Stimulated activated CD4-positive, alpha-beta T cell treated with anti-CD3 and anti-CD28 coated beads, Interleukin-1b, Interleukin-23, amount 100 ng/mL, for 24 hours (primary cell): ENCODE measurements at places on chromosomes 16 and 17.

- DNase-seq = no peak
Measured at GRCh38 chr16:84348386-84348888, 19.9 kb upstream of the ATP2C2 start.

DNA sequence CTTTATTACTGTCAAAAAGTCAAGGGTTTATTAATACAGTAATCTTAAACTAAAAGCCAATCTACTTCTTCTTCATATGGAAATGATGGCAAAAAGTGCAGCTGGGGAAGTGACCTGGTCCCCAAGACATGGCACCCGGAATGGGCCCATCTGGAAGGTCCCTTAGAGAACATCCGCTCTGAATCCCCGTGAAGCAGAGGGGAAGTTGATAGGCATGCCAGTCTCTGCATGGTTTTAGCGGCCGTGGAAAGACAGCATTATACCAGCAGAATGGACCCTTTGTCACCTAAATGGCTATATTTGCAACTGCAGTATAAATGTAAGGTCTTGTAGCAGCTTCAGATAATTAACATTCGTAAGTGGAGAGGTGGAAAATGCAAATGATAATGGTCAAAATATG is 32.4 kb downstream of the COTL1 start:
- no peak for DNase-seq

- DNase-seq = no peak
Measured at GRCh38 chr16:78796221-78796866, 696.9 kb downstream of the WWOX start.

DNA sequence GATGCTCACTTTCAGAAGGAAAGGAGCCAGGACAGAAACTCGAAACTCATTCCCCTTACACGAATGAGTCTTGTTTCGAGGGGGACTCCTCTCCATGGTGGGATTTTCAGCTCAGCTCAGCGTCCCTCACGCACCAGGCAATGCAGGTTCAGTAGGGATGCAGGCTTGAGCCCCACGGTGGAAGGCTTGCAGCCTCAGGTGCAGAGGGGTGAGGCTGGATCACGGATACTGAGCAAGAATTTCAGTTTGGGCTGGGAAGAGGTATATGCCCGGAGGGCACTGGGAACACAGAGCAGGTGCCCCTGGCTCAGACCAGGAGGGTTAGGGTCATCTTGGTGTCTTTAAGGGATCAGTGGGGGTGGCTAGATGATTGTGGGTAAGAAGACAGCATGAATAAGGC is 344.9 kb upstream of the TNRC6C start:
- DNase-seq = no peak

DNA sequence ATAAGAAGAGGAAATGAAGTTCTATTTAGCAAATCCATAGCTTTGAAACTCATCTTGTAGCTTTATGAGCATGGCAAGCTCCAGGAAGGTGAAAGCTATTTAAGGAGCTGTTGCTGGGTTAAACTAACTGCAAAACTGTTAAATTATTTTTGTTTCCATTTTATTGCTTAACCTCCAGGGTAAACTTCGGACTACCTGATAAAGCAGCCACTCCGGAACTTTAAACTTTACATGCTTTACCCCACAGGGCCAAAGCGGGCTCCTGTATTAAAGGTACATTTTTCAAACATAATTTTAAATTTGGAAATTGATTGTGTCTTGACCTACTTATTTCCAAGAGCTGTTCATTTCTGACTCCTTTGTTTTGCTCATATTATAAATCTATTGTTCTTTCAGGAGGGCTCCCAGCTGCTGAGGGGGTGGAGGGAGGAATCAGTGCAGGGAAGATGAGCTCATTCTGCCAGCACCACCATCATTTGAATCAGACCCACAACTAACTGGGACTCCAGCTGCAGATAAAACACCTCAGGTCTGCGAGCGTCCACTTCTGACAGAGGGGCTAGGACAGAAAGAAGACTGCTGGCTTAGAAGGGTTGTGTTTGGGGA is 157.9 kb downstream of the IRX3 start:
- DNase-seq = no peak

GRCh38 chr17:83073389-83074063 is 5.9 kb upstream of the METRNL start:
- DNase-seq = no peak

DNA sequence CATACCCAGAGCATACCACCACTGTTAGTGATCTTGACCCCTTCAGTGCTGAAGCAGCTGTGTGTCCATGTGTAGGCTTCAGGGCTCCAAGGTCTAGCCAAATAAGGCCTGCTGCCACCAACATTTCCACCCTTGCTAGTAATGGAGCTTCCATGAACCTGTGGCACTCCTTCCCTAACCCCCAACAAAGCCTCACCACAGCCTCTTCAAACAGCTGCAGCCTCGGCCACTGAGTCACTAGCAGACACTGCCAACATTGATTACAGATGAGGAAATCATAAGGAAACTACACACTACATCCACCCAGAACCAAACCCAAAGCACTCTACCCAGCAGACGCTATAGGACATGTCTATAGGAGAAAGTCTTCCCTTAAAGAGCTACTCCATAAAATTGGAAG is 610.7 kb downstream of the KCNJ2 start:
- DNase-seq = no peak
